ENCODE measurements at places on chromosomes 5 and 9.

DNA sequence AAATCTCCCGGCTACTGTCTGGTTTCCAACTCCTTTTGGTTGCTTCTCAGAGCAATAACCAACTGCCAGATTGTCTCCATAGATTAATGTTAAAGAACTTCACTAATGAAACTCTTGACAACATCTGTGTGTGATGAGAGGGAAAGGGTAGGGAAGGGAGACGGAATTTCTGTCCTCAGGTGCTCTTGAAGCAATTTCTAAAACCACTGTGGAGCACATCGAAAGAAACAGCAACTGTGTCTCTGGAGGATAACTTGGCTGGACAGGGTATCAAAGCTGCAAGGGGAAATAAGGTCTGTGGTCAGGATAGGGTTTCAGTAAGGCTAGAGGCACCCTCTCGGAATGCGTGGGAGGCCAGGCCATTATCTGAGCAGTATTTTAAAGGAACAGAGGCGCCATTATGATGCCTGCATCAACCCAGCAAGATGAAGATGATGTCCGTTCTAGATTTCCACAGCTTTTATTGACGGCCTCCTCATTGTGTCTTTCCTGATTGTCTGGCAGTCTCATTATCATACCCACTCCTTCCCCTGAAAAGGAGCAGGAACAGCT lies 76.6 kb downstream of the RORB start:
- DNase-seq, result no peak

DNA sequence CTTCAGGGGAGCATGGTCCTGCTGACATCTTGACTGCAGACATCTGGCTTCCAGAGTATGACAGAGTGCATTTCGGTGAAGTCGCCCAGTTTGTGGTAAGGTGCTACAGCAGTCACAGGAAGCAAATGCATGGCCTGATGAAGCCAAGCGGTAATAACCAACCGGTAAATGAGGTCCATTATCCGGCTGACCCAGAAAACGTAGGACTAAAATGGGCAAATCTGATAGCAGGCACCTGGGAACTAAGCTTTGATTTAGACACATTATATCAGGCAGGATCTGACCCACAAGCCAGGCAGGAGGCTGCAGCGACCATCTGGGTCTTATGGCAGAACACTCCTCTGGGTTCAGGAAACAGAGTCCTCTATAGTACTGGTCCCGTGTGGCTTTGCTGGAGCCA lies 454.6 kb downstream of the GADD45G start:
- DNase-seq, result no peak

DNA sequence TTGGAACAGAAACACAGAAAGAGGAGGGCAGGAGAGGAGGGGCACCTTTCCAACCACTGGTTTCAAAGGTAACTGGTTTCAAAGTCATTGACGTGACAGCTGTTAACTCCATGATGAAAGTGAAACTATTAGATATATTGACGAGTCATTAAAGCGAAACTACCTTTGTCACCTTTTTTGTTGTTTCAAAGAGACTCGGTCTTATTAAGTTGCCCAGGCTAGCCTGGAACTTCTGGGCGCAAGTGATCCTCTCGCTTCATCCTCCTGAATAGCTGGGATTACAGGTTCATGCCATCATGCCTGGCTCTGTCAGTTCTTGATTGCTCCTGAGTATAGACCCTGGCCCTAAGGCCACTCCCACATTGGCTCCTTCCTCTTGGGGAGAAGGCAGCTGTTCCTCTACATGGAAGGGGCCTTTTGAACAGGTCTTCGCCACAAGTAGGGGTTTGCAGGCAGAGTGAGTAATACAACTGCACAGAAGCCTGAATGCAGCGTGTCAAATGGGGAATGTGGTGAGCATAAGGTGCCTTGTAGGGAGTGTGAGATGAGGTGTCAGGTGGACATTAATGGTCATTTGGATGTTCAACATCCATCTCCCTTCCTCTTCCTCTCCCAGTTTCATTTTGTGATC lies 3.4 kb upstream of the F12 start:
- no peak for DNase-seq

- DNase-seq, result no peak
These were observed 28.2 kb downstream of the ARPC5L start for GRCh38 chr9:124890179-124890578.

GRCh38 chr9:79977510-79978197 lies 405.9 kb downstream of the TLE4 start:
- DNase-seq, result no peak

- DNase-seq, result no peak
These were observed 29.5 kb downstream of the RXRA start for GRCh38 chr9:134355561-134356279.

GRCh38 chr9:32969270-32969669 lies 32.2 kb downstream of the APTX start:
- no peak for DNase-seq

GRCh38 chr9:75121914-75122558 lies 33.7 kb downstream of the OSTF1 start:
- DNase-seq, result no peak

DNA sequence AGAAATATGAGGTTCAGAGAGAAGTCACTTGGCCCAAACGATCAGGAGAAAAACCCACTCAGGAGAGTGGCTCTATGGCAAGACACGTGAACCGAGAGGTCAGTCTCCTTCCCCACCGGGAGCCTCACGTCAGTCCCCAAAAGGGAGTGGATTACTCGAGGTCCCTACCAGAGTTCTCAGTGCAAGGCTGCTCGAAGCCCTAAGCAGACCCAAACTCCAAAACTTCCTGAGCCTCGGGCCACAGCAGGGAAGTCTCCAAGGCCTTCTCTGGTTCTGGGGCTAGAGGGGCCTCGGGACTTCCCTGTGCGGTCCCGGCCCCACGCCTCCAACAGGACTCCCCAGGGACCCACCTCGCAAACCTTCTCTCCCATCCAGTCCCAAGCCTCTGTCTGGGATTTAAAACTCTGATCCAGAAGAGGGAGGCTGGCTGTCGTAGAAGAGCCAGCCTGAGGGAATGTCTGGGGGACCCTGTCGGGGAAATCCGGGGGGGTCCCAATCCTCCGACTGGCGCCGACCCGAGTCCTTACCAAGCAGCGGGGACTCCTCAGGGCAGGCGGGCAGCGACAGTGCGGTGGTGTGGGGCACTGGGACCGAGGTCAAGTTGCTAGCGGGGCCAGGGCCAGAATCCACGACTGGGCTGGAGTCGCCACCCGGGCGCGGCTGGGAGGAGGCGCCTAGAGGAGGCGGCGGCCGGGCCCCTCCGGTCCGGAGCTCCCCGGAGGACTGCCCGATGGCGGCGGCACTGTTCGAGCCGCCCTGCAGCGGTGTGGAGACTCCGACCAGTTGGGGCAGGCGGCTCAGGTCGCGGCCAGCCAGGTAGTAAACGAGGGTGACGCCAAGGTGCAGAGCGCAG lies 679 bp downstream of the B4GALT1 start:
- DNase-seq, result no peak

DNA sequence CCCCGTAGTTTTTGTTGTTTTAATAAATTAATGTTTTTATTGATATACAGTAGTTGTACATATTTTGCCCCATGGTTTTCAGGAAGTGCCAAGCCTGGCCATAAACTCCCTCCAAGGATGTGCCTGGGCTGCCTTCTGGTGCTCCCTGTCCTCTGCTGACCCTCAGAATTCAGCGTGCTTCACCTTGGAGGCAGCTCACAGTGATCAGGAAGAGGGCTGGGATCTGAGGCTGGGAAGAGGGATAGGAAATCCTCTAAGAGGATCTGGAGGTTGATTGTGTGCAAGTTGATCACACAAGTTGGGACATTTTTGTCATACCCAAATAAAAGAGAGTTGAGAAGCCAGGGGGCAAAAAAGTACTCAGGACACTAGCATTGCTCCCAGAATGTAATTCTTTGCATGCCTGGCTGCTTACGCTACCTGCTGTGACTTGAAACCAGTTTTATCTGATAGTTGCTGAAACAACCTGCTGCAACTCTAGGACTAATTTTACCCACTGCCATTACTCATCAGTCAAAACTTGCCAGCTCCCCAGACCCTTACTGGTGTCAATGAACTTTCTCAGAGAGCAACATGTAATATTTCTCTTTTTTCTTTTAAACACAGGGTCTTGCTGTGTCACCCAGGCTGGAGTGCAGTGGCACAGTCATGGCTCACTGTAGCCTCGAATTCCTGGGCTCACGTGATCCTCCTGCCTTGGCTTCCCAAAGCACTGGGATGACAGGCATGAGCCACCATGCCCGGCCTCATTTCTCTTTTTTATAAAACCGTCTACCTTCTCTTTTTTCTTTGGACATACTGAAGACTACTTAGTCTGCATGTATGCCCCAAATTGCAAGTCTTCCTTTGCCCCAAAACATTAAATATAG lies 29.0 kb downstream of the PDE6A start:
- no peak for DNase-seq

- DNase-seq, result no peak
These were observed 86.1 kb downstream of the ADAMTS2 start for GRCh38 chr5:179258922-179259730.

GRCh38 chr5:39720136-39720535 lies 295.4 kb upstream of the DAB2 start:
- no peak for DNase-seq

GRCh38 chr5:157594257-157594656 lies 18.7 kb upstream of the ADAM19 start:
- DNase-seq, result no peak

DNA sequence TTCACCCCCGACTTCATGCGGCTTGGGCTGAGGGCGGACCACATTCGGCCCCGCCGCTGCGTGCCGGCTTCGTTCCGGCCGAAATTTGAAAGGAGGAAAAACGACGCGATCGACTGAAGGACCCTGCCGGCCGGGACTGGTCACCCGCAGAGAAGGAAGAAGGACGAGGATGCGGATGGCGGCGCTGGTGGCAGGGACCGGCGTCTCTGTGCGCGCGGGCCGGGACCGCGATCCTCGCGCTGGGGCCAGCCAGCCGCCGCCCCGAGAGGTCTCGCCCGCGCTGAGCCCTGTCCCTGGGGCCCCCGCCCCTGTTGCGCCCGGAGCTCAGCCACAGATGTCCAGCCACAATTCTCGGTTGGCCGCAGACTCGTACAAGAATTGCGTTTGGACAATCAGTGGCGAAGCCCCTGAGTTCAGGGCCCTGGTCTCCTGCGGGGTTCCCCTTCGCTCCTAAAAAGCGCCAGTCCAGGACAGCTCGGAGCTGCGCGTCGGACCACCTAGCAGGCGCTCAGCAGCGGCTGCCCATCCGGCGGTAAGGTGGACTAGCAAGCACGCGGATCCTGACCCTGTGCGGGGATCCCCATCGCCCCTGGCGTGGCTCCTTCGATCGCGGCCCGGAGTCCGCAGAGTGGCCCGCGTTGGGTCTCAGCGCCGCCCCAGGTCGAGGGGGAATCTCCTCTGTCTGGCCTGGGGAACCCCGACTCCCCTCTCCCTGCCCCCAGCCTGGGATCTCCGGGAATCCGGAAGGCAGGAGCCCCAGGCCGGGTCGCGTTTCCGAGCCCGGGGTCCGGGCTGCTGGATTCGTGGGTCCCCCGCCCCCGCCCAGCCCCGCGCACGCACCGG lies 21.3 kb downstream of the URM1 start:
- no peak for DNase-seq

- DNase-seq, result no peak
These were observed 13.5 kb downstream of the DUSP1 start for GRCh38 chr5:172757394-172758010.

- no peak for DNase-seq
These were observed 2.5 kb upstream of the GNG10 start for GRCh38 chr9:111658943-111659342.

DNA sequence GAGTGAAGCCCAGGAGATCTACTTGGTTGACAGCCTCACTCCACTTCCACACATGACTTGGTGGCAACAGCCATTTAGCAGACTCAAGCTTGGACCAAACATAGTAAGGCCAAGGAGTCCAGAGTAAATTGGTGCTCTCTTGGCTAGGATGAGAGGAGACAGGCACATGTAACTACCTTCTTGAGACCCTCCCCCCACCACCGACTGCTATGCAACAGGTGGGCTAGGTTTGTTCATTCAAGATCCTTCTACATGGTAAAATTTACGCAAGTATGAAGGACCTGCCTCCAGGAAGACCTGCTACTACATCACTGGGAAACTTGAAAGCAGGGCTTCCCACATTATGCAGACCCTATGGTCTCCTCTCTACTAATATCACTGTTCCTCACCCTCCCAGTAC lies 442.4 kb downstream of the SPOCK1 start:
- no peak for DNase-seq

- no peak for DNase-seq
These were observed 16.7 kb upstream of the HSPB3 start for GRCh38 chr5:54438620-54439389.

- no peak for DNase-seq
These were observed 251.2 kb downstream of the NFIB start for GRCh38 chr9:14062586-14063221.

- no peak for DNase-seq
These were observed 1850.9 kb upstream of the NUDT12 start for GRCh38 chr5:105413406-105413990.

DNA sequence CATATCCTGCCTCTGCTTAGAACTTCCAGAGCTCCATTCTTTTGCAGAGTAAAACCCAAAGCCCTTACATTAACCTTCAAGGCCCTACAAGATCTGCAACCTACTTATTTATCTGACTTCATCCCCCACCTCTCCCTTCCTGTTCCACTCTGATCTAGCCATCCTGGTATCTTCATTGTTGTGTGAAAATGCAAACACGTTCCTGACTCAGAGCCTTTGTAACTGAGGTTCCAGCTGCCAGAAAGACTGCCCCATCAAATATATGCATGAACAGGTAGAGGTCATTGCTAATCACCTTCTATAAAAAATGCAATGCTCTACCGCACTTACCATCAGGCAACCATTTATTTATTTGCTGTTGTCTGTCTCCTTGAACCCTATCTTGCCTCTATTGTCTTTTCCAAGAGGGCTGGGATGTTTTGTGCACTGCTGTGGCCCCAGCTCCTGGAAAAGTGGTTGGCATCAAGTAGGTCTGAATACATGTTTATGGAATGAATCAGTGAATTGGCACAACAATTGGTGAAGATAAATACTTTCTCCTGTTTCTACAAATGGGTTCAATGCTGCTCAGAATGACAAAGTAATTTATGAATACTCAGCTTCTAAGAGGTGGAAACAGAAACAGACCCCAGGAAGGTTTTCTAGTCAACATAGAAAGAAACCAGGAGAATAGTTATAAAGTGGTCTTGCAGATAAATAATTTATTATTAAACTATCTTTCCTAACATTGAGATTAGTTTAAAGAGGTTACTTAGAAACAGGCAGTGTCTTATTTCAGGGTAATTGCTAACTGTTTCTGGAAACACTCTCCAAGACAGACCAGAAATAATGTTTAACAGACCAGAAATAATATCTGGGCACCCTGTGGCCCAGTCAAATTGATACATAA lies 230.6 kb upstream of the CD180 start:
- no peak for DNase-seq

GRCh38 chr5:38670878-38671277 lies 114.4 kb upstream of the LIFR start:
- DNase-seq, result no peak

- no peak for DNase-seq
These were observed 38.3 kb downstream of the PTGES start for GRCh38 chr9:129714511-129715061.
